ENCODE measurements at places on chromosomes 4 and X. TPM values are rescaled to one million over a fixed set of nuclear protein-coding genes. Genes with fewer than 3 reads are reported as not detected.

DNA sequence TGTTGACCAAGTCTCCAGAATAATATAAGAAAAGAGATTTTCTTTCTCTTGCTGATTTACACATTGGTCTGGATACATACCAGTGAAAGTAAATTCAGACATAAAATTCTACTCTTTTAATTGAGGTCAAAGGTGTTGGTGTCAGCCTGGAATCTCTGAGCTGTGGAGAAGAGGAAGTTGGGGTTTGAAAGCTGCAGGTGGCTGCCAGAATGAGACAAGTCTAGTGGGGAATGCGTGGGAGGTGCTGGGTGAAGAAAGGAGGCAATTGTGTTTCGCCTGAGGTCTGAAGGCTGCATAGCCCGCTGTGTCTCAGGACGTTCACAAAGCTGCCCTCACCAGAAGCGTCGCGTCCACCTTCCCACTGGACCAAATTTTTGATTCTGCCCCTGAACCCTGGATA, 31.2 kb downstream of the PHEX start:
- H3K4me1 ChIP-seq: no peaks in the 10 kb centered on the region
- no peaks in the 10 kb centered on the region for H3K36me3 ChIP-seq
- H3K27ac ChIP-seq: no peak overlapping the region
- no peaks in the 10 kb centered on the region for H3K27me3 ChIP-seq
- no peak overlapping the region for H3K4me3 ChIP-seq
- no peak for DNase-seq

DNA sequence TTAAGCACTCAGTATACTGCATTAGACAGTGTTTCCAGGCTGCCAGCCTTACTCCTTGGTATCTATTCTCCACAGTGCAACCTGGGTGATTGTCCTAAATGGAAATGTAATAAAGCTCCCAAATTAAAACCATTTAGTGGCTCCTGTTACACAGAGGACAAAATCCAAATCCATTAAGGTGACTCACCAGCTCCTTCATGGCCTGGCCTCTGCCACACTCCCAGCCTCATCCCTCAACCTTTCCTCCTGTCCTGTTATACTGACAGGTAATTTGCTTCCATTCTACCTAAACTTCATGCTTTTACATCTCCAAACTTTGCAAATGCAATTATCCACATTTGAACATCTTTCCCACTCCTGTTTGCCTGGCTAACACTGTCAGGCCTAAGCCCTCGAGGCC, 140.3 kb downstream of the INPP4B start:
- no peak overlapping the region for H3K4me3 ChIP-seq
- no peak for DNase-seq
- H3K27me3 ChIP-seq: no peaks in the 10 kb centered on the region

DNA sequence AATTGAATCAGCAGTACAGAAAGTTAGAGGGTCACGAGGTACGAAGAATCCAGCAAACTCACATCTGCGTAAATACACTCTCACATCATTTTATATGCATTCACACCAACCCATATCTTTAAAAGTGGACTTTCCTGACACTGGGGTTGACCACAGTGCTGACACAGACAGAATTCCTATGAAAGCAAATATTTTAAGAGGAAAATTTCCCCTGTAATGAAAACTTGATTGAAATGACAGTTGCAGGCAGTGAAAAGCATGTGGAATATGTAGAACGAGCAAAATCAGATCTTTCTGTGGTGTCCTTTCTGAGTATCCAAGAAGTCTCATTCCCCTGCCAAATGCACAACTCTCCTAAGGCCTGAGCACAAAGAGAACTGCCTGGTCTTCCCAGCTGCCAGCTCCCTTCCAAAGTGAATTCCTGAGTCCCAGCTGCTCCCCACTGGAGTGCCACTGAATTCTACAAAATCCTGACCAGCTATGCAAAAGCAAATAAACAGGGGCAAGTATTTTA, 50.5 kb upstream of the FAM9C start:
- H3K27me3 ChIP-seq: no peaks in the 10 kb centered on the region
- H3K4me1 ChIP-seq: no peaks in the 10 kb centered on the region
- no peak for DNase-seq
- H3K4me3 ChIP-seq: no peak overlapping the region
- H3K36me3 ChIP-seq: no peaks in the 10 kb centered on the region

- H3K4me1 ChIP-seq: no peaks in the 10 kb centered on the region
- H3K36me3 ChIP-seq: no peaks in the 10 kb centered on the region
- DNase-seq: no peak
- peaks cover 2% of the 10 kb centered on the region for H3K27me3 ChIP-seq
- no peak overlapping the region for H3K4me3 ChIP-seq
Measured at GRCh38 chrX:53714580-53715345, 28.2 kb upstream of the HUWE1 start.

DNA sequence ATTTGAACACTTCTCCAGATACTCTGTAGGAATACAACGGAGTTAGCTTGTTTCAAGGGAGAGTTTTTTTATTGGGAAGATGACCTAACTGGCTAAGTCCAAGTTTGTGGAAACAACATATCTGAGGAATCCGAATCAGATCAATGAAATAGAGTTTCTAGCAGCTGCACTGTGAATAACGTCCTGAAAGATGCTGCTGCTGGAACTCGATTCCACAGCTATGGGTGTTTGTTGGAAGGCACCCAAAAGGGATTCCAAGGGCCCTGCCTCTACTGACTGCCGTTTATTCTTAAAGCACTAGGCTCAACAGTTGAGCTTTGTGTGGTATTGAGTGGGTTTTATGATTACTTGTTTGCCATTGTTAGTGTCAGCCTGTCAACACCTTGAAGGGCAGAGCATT, 6.6 kb upstream of the GBA3 start:
- H3K4me1 ChIP-seq: no peaks in the 10 kb centered on the region
- H3K36me3 ChIP-seq: no peaks in the 10 kb centered on the region
- DNase-seq: no peak
- H3K27me3 ChIP-seq: no peaks in the 10 kb centered on the region
- no peak overlapping the region for H3K27ac ChIP-seq

- peaks cover 6% of the 10 kb centered on the region for H3K4me1 ChIP-seq
- no peak for DNase-seq
- H3K27me3 ChIP-seq: no peaks in the 10 kb centered on the region
- H3K27ac ChIP-seq: peak overlapping the region; percentile 85
Measured at GRCh38 chrX:41923978-41924683, 777 bp upstream of the CASK start.

GRCh38 chrX:102837847-102838246, 99.2 kb upstream of the RAB40AL start:
- H3K4me1 ChIP-seq: no peaks in the 10 kb centered on the region
- no peak for DNase-seq
- no peaks in the 10 kb centered on the region for H3K36me3 ChIP-seq

DNA sequence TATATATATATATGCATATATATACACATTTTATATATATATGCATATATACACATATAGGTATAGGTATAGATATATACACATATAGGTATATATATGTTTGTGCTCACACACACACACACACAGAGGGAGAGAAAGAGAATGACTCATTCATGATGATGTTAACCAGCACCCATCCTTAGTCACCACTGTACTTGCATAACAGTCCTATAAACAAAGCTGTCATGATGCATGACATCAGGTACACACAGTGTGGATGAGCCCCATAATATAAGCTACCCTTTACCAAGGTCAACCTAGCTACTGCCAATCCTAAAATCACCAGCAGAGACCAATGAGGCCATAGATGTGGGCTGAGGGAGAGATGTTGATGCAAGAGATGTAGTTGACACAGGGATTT, 1408.0 kb downstream of the RAPGEF2 start:
- no peak for DNase-seq
- no peaks in the 10 kb centered on the region for H3K4me1 ChIP-seq

GRCh38 chrX:96770315-96770714, 85.7 kb downstream of the DIAPH2 start:
- H3K36me3 ChIP-seq: no peaks in the 10 kb centered on the region
- DNase-seq: no peak
- H3K4me1 ChIP-seq: no peaks in the 10 kb centered on the region
- H3K27ac ChIP-seq: no peak overlapping the region
- no peak overlapping the region for H3K4me3 ChIP-seq
- H3K27me3 ChIP-seq: no peaks in the 10 kb centered on the region

GRCh38 chrX:23631136-23631535, 36.2 kb upstream of the PRDX4 start:
- H3K27ac ChIP-seq: no peak overlapping the region
- no peaks in the 10 kb centered on the region for H3K4me1 ChIP-seq
- DNase-seq: no peak
- H3K27me3 ChIP-seq: no peaks in the 10 kb centered on the region
- no peaks in the 10 kb centered on the region for H3K36me3 ChIP-seq
- no peak overlapping the region for H3K4me3 ChIP-seq

DNA sequence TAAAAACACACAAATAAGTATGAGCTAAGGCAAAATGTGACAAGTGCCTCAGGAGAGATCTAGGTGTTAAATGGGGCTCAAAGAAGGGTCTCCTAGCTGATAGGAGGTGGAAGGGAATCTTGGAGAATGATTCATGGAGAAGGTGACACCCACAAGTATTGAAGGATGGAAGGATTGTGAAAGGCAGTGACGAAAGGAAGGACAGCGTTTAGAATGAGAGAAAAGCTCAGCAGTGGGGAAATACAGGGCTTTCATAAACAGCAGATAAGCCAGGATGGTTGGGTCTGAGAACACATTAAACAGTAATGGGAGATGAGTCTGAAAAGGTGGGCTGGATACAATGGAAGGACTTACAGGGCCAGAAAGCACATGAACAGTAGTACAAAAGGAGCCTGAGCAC, 11.5 kb downstream of the ANXA5 start:
- no peaks in the 10 kb centered on the region for H3K27me3 ChIP-seq
- H3K27ac ChIP-seq: no peak overlapping the region
- no peak for DNase-seq
- H3K36me3 ChIP-seq: peaks cover 20% of the 10 kb centered on the region
- H3K4me3 ChIP-seq: no peak overlapping the region

GRCh38 chr4:19117022-19117421, 1095.5 kb upstream of the LCORL start:
- H3K27ac ChIP-seq: no peak overlapping the region
- H3K36me3 ChIP-seq: no peaks in the 10 kb centered on the region
- H3K4me1 ChIP-seq: no peaks in the 10 kb centered on the region
- no peak overlapping the region for H3K4me3 ChIP-seq

GRCh38 chr4:158783785-158784184, 15.0 kb downstream of the FNIP2 start:
- H3K4me1 ChIP-seq: no peaks in the 10 kb centered on the region
- H3K27me3 ChIP-seq: no peaks in the 10 kb centered on the region
- DNase-seq: no peak
- no peak overlapping the region for H3K4me3 ChIP-seq
- H3K27ac ChIP-seq: peak overlapping the region; percentile 41

GRCh38 chrX:145190801-145191389, 56.4 kb upstream of the SPANXN1 start:
- no peaks in the 10 kb centered on the region for H3K4me1 ChIP-seq
- H3K36me3 ChIP-seq: no peaks in the 10 kb centered on the region
- H3K4me3 ChIP-seq: no peak overlapping the region
- no peak overlapping the region for H3K27ac ChIP-seq
- DNase-seq: no peak
- H3K27me3 ChIP-seq: no peaks in the 10 kb centered on the region

- no peaks in the 10 kb centered on the region for H3K27me3 ChIP-seq
- no peaks in the 10 kb centered on the region for H3K36me3 ChIP-seq
- DNase-seq: no peak
- no peak overlapping the region for H3K4me3 ChIP-seq
- no peaks in the 10 kb centered on the region for H3K4me1 ChIP-seq
- H3K27ac ChIP-seq: no peak overlapping the region
Measured at GRCh38 chr4:90542216-90542615, 415.0 kb downstream of the CCSER1 start.

DNA sequence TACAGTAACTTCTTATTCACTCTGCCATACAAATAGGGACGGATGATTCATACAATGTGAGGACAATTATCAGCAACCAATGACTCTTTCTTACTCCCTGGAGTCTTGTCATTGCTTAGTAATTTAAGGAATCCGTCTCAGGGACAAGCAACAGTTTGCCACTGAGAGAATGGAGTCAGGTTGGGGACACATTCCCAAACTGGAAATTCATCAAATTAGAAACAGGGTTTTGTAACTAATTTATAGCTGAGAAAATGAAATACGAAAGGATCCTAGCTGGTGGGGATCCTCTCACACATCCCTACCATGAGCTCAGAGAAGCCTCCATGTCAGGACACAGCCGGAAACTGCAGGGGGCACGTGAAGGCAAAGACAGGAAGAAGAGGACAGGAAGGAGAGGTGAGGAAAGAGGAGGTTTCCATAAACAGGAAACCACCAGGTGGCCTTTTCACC, 50.4 kb upstream of the KDR start:
- no peaks in the 10 kb centered on the region for H3K36me3 ChIP-seq
- no peaks in the 10 kb centered on the region for H3K4me1 ChIP-seq
- H3K4me3 ChIP-seq: no peak overlapping the region
- no peak for DNase-seq
- H3K27ac ChIP-seq: no peak overlapping the region
- no peaks in the 10 kb centered on the region for H3K27me3 ChIP-seq

DNA sequence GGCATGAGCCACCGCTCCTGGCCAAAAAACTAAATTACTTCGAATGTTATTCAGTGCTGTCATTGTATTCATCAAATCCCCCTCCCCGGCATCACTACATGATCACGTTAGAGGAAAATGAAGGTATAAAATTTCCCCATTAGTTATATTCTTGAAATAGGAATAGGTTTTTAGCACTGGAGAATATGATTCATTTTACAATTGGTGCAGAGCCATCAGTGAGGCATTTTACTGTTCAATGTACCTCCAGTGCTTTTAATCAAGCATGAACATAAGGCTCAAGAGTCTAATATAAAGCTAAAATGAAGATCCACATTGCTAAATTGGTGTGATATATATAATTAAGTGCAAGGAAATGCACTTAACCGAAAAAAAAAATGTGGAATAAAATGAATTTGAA, 18.3 kb downstream of the KLF3 start:
- H3K27ac ChIP-seq: peak overlapping the region; percentile 73
- no peaks in the 10 kb centered on the region for H3K4me1 ChIP-seq
- no peaks in the 10 kb centered on the region for H3K27me3 ChIP-seq
- H3K36me3 ChIP-seq: peaks cover 20% of the 10 kb centered on the region

DNA sequence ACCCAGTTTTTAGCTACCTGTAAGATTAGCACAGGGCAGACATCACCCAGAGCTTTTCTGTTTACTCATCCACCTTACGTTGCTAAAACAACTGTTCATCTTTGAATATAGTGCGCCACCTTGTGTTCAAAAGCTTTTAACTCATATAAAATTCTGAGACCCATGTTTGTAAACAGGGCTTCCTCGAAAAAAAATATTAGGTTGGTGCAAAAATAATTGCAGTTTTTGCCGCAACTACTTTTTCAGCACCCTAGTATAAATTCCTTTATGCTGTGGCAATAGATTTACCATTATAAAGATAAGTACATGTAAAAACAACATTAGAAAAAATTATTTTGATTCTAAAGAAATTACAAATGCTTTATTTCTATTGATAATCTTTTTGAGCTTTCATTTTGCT, 147.9 kb downstream of the LRBA start:
- no peaks in the 10 kb centered on the region for H3K4me1 ChIP-seq
- no peak for DNase-seq
- H3K36me3 ChIP-seq: no peaks in the 10 kb centered on the region

CDS1 gene
- polyA plus RNA-seq: 7.8 TPM

DMRTC1B gene
- not detected for polyA plus RNA-seq

MAEA gene
- 89.8 TPM for polyA plus RNA-seq

USP51 gene
- 0.47 TPM for polyA plus RNA-seq

EFHC2 gene
- 3.0 TPM for polyA plus RNA-seq

FAM133A gene
- not detected for polyA plus RNA-seq

RAB9B gene
- polyA plus RNA-seq: 0.64 TPM

NPNT gene
- polyA plus RNA-seq: 16.5 TPM

NUDT10 gene
- polyA plus RNA-seq: 1.2 TPM

BEND2 gene
- polyA plus RNA-seq: not detected

TLR10 gene
- not detected for polyA plus RNA-seq

ADAM29 gene
- polyA plus RNA-seq: not detected

TLR3 gene
- 1.8 TPM for polyA plus RNA-seq

PHOX2B gene
- 1.6 TPM for polyA plus RNA-seq

Measured in sigmoid colon (tissue), 7 donors.